ENCODE measurements at places on chromosomes 2 and 18.
A peak's percentile ranks its signal among the peaks of the same experiment; 100 is the strongest.

GRCh38 chr2:226573158-226573557 lies 226.5 kb downstream of the IRS1 start:
- no peak for DNase-seq

GRCh38 chr2:157592948-157593347 lies 35.7 kb downstream of the ACVR1C start:
- DNase-seq, result peak; percentile 6

DNA sequence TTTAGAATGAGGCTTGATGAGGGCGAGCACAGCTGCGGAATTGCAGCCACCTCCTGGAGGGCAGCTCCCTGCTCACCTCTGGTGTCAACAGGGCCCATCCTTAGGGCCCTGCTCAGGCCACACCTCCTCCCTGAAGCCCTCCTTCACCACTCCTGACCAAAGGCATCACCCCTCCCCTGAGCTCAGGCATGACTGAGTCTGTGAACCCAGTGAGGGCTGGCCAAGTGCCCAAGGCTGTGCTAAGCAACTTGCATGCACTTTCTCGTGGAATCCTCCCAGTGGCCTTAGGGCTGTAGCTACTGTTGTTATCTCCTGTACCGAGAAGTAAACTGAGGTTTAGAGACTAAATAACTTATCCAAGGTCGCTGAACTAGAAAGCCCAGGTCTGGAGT lies 101.7 kb downstream of the KLHL29 start:
- DNase-seq, result peak; percentile 53

- no peak for DNase-seq
Measured at GRCh38 chr18:36511791-36512352, 214.4 kb downstream of the FHOD3 start.

DNA sequence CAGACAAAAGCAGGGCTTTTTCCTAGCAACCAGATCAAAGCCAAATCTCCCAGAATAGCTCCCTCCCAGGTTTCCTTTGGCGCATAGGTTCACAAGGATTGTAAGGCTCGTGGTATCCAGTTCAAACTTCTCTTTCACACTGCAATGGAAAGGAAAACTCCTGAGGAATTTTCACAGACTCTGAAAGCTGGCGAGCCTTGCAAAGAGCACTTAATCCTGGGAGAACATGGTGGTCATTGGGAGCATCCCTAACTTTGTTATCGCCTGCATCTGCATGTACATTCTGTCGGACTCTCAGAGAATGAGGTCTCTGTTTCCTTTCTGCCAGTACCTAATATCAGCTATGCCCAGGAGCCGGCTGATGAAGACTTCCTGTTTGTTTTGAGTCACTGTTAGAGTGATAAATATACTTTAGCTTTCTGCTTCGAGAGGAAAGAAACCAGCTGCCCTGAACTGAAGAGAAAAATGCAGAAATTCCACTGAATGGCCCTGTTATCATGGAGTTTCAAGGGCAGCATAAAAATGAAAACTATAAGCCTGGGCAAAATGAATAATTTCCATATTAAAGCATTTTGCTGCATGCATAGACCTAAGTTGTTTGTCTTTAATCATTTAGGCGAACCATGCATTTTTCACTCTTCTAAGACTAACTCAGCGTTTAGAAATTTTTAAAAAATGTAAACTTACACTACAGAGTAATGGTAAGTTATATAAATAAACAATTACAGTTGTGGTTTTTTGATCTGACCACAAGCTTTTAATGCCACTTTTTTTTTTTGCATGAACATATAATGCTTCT lies 76.4 kb upstream of the ZEB2 start:
- DNase-seq, result peak; percentile 56

DNA sequence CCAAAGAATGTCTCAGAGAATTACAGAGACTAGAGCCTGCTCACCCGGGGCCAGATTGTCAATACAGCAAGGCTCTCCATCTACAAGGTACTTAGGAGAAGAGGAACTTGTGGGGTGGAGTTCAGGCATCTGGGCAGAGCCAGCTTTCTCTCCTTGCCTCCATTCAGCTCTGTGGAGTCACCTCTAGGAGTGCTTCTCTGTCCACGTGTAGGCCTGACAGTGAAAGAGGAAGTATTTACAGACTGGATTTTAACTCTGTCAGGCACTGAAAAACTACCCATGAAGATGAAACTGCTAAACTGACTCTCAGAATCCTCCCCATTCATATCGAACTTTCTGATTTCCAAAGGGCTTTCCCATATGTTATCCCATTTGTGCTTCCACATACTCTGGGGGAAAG lies 315.6 kb downstream of the SETBP1 start:
- DNase-seq, result no peak

- DNase-seq, result no peak
Measured at GRCh38 chr2:17272652-17273525, 245.4 kb downstream of the RAD51AP2 start.

DNA sequence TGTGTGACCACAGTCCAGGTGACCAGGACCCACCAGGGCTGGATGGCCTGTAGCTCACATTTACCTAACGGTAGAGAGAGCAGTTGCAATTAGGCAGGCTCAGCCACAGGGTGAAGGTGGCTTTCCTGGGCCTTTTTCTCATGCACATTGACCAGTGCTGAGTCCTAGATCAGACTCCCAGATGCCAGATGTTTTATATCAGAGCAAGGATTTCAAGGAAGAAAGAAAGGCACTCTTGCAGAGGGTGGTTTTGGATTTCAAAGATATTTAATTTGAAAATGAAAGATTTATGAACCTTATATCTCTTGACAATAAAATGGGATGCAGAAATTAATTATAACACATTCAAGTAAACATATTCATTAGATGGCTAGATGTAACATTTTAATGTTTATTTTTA lies 694.2 kb upstream of the GYPC start:
- DNase-seq, result no peak

DNA sequence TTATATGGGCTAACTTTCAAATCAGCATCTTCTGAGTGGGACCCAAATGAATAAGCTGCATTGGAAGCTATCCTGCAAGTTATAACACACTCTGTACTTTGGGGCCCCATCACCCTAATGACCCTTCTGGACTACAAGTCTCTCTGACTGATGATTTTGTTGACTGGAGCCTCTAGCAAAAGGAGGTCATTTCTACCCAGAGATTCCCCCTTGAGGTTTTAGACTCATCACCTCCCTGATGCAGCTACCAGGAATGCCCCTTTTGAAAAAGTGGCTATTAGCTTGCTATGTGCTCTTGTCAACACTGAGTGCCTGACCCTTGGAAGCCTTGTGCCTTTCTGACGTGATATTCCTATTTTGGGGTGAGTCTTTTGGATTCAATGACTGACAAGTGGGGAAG lies 54.5 kb upstream of the NEMP2 start:
- DNase-seq, result no peak

DNA sequence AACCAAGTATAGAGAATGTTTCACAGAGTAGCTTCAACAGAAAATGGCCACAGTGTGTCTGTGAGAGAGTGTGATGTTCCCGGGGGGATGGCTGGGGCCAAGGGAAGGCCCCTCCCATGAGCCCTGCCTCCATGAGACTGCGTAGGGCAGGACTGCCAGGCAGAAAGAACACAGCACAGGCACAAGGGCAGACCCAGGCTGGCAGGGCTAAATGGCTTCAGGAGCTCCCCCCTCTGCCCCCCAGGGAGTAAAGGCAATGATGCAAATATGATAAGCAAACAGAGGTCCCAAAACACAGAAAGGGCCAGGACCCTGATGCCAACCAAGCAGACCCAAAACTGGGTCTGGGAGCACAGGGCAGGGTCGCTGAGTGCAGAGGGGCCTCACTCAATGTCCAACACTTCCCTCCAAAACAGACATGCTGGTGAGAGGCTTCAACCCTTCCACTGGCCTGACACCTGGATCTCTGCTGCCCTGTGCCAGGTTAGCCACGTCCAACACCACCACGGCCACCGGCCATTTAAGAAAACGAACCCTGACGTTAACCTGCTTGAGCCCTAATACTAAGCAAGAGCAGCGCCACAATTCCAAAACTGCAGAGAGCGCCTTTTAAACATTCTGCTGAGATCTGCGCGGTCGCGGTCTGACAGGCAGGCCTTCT lies 90.3 kb downstream of the HDAC4 start:
- DNase-seq, result no peak

DNA sequence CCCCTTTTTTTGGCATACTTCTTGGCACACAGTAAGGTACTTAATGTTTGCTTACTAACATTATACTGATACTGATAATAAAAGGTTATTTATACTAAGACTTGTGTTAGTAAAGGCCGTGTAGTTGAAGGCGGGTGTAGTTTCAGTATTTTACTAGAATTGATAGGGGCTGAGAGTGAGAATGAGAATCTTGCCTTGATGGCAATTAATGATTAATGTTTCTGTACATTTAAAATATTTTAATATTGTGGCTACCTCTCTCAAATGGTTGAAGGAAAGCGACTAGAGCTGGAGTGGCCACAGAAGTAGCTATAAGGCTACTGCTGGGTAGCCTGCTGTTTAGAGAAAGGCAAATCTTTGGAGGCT lies 29.3 kb downstream of the PELI1 start:
- no peak for DNase-seq

DNA sequence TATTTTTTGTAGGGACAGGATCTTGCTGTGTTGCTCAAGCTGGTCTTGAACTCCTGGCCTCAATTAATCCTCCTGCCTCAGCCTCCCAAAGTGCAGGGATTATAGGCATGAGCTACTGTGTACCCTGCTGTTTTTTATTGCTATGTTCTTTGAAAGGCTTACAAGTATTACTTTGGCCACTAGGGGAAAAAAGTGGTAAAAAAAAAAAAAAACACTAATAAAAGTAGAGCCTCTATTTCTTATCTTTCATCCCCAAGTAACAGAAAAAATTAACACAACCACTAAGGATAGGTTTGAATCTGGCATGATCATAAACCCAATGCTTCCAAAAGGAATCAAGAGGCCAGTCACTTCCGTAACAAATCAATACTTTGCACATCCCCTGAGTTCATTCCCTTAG lies 11.6 kb downstream of the NOL10 start:
- DNase-seq, result no peak

- no peak for DNase-seq
Measured at GRCh38 chr2:18578033-18578432, 11.3 kb downstream of the NT5C1B start.

DNA sequence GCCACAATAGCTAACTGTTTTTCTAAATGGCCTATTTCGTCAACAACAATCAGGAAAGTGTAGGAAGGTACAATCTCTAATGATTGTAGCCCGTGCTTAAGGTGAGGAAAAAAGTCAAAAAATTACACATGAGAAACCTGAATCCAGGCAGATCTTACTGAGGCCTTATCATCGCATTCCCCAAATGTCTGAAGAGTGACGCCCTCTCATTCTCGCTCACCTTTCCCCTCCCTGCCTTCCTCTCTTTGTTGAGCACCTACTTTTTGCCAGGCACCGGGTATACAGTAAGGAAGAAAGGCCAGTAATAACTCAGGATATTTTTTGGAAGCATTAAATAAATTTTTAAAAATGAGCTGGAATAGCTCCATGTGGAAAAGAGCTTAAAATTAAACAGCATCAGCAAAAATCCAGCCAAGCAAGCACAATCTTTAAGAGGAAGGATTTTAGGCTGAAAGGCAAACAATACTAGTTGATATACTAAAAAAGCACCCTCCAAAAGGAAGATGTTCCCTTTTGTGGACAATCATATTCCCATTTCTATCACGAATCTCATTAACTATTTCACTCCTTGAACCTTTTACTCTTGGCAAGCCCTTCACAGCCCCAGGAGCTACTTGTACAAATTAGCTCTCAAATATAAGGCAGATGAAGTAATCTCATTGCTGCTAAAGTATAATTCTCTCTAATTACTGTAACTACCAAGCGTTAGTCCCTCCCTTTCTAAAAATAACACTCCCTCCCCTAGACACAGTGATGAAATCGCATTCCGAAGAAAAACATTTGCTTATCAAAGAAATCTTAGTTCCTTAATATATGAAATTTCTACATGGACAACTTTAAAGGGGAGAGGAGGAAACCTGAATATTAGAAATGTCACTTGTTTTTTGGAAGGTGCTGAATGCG lies 40.0 kb downstream of the STAT1 start:
- DNase-seq, result no peak

- no peak for DNase-seq
Measured at GRCh38 chr2:213789940-213790339, 505.7 kb downstream of the SPAG16 start.

DNA sequence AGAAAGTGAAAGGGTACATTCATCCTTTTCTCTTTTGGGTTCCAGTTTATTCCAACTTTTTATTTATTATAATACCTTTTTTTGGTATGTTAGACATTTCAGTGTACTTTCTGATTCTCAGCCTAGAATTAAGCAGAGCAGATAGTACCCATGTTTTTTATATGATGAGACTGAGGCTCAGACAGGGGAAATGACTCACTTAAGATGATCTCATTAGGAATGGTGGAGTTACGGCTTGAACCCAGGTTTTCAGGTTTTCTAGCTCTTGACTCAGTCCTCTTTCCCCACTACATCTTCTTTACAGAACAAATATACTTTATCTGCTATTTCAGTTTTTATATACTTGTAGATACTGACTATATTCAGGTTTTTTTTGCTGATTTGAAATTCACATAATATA lies 51.7 kb upstream of the OTX1 start:
- DNase-seq, result no peak

GRCh38 chr18:47595831-47596501 lies 334.5 kb downstream of the SMAD2 start:
- no peak for DNase-seq

- no peak for DNase-seq
Measured at GRCh38 chr2:177921726-177922125, 150.9 kb downstream of the PDE11A start.

GRCh38 chr18:2857491-2858131 lies 10.8 kb downstream of the EMILIN2 start:
- DNase-seq, result peak; percentile 40

DNA sequence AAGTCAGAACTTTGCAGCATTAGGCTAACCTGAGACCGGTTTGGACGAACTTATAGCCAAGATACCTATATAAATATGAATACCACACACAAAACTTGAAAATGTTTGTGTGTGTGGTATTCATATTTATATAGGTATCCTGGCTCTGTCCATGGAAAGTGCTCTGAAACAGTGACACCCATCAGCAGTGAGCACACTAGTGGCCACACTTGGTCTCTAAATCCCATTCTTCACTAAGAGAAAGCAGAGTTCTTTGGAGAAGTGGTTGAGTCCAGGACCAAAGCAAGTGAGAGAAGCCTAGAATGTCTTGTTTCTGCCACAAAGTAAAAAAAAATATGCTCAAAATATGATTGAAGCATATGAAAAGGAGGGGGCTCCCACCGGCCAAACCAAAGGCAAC lies 146.5 kb downstream of the TWIST2 start:
- DNase-seq, result no peak

DNA sequence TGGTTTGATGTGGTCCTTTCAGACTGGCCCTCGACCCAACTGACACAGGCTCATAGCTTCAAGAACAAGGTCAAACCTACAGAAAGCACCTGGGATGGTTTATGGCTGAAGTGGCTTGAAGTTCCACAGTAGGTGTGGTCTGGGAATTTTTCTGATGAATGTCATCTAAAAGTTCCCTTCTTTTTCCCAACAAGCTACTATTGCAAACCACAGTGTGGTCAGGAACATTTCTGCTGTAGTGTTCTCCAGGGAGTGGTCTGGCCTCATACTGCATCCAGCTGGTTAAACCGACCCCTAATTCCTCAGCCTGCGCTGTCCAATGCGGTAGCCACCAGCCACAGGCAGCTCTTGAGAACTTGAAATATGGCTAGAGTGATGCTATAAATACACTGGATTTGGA lies 92.7 kb downstream of the FAM124B start:
- peak; percentile 84 for DNase-seq
